ENCODE measurements at places on chromosomes 6 and 20.

DNA sequence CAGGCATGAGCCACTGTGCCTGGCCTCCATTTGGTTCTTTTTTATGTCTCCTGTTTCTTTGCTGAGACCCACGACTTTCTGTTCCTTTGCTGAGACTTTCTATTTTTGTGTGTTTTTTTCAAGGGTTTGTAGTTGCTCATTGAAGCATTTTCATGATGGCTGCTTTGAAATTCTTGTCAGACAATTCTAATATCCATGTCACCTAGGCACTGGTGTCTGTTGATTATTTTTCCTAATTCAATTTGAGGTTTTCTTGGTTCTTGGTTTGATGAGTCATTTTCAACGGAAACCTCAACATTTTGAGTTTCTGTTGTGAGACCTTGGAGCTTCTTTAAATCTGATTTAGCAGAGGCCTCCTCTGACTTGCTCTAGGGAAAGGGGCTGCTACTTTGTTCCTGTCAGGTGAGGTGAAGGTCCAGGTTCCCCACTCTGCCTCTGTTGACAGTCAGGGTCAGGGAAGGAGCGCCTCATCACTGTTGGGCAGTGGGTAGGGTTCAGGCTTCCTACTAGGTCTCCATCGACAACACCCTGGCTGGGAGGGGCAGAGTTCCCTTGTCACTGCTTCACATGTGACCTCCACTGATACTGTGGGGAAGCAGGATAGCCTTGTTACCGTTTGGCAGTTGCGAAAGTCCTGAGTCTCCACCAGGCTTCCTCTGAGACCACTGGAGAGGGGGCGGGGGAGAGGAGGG, 67.2 kb upstream of the RNF24 start:
- no peak for DNase-seq

DNA sequence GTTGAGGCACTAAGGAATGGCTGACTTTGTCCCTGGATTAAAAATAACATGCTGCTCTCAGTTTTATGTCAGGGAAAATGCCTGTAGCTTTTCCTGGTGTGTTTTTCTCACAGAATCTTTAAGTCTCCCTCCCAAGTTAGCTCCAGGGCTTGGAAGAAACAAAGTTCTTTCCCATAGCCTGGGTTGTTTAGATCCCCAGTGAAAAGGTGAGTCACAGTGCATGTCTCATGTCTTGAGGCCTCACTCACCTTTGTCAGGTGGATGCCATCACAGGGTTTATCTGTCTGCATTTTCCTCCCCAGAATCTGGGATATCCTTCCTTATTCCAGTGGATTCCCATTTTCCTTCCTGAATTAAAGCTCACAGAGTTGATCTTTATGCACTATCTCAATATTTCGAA, 722.4 kb downstream of the GRIK2 start:
- no peak for DNase-seq

DNA sequence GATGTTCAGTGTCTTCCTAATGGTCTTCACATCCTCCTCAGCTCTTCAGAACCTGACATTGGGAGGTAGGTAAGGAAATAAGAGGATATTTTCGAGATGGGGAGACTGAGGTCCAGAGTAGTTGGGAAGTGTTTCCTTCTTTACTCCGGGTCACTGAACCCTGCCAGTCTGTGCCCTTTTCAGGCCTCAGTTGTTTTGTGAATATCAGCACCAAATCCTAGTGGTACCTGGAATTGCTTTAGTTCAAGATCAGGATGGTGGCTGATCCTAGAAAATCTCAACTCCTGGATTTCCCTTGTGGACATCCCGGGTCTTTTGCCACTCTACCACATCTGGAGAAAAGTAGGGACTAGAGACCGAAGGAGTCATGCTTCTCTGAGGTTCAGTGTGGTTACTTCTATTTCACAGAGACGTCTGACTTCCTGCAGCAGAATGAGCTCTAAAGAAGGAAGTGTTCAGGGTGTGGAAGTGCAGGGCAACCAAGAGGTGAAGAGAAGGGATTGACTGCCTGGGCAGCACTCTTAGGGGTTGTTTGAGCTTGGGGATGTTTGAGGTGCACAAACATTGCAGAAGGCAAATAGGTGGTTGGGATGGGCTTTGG, 995 bp downstream of the STK4 start:
- no peak for DNase-seq

GRCh38 chr20:42857446-42857845, 332.3 kb downstream of the PTPRT start:
- DNase-seq = no peak

- no peak for DNase-seq
Observed at GRCh38 chr20:20373091-20373571, 5.2 kb downstream of the INSM1 start.

All from NCI-H1436 treated with DMSO at 0.1 percent for 48 hours (cell line).